ENCODE measurements at places on chromosomes 11 and 22. TPM values are rescaled to one million over a fixed set of nuclear protein-coding genes. Genes with fewer than 3 reads are reported as not detected.

IGSF9B gene
- 4.7 TPM for total RNA-seq

ANKK1 gene
- not detected for total RNA-seq

OR56B1 gene
- total RNA-seq, result not detected

C1QTNF5 gene
- total RNA-seq, result 17.2 TPM

ACCS gene
- total RNA-seq, result 20.9 TPM

SLC1A2 gene
- 1.6 TPM for total RNA-seq

ACRV1 gene
- total RNA-seq, result 0.52 TPM

SPON1 gene
- total RNA-seq, result 20.4 TPM

KDM4D gene
- total RNA-seq, result 1.0 TPM

LGALS12 gene
- total RNA-seq, result 9.9 TPM

FAM181B gene
- under 0.01 TPM for total RNA-seq

OR4A16 gene
- not detected for total RNA-seq

TBX1 gene
- total RNA-seq, result 4.2 TPM

SYCE3 gene
- total RNA-seq, result not detected

CRELD2 gene
- total RNA-seq, result 13.0 TPM

OR51I1 gene
- 0.52 TPM for total RNA-seq

OLFML1 gene
- total RNA-seq, result 29.2 TPM

ABCC8 gene
- total RNA-seq, result 3.7 TPM

MPST gene
- total RNA-seq, result 48.5 TPM

Measured in skeletal muscle tissue (tissue), 5 donors.